ENCODE measurements at places on chromosomes 1 and 21.

- peak; percentile 98 for DNase-seq
Measured at GRCh38 chr1:65812065-65812464, 19.4 kb downstream of the PDE4B start.

DNA sequence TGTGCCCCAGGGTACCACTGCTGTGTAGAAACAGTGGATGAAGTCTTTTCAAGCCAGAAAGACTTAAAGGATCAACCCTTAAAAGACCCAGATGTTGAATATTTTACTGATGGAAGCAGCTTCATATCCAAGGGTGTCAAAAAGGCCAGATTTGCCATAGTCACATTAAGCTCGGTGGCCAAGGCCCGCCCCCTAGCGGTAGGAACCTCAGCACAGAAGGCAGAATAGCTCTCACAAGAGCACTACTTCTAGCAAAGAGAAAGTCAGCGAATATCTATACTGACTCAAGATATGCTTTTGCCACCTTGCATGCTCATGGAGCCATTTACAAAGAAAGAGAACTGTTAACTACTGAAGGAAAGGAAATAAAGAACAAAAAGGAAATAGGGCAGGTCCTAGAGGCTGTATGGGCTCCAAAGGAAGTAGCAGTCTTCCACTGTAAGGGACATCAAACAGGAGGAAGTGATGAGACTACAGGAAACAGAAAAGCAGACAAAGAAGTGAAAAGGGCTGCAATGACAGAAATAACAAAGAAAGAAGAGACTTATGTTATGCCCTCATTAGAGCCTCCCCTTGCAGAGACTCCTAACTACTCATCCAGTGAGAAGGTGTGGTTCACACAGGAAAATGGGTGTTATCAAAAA lies 90.5 kb downstream of the LIPI start:
- DNase-seq = peak; percentile 58

- DNase-seq = no peak
Measured at GRCh38 chr1:165539306-165539705, 4.5 kb upstream of the LRRC52 start.

DNA sequence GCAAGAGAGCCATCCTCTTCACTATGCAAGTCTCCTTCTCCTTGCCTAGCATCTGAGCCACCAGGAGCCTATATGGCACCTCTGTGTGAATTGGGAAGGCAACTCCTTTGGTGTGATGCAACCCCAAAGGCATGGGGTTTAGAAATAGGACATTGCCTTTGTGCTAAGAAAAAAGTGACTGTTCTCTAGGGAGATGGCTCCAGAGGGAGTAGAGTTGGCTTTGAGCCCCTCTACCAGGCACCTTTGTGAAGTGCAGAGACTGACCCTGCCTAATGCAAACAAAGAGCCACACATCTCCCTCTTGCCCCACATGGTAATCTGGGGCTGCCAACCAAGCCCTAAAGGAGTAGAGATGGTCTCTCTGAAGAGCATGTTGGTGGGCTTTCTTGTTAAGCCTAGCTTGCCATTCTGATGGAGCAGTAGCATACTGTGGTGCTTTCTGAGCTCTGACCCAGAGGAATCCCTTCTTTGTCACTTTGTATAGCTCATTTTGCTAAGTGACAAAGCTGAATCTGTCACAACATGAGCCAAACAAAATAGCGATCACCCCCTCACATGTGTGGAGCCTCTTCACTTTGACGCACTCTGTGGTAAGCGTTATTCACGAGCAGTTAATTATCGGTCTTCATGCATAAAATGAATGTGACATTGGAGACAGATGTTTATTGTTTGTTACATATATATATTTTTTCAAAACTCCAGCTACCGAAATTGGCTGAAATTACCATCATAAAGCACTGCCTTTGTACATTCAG lies 74.4 kb downstream of the RWDD3 start:
- DNase-seq = no peak

- DNase-seq = no peak
Measured at GRCh38 chr1:236091933-236092318, 27.0 kb upstream of the NID1 start.

GRCh38 chr1:228801068-228801467 lies 65.8 kb downstream of the RHOU start:
- DNase-seq = no peak

DNA sequence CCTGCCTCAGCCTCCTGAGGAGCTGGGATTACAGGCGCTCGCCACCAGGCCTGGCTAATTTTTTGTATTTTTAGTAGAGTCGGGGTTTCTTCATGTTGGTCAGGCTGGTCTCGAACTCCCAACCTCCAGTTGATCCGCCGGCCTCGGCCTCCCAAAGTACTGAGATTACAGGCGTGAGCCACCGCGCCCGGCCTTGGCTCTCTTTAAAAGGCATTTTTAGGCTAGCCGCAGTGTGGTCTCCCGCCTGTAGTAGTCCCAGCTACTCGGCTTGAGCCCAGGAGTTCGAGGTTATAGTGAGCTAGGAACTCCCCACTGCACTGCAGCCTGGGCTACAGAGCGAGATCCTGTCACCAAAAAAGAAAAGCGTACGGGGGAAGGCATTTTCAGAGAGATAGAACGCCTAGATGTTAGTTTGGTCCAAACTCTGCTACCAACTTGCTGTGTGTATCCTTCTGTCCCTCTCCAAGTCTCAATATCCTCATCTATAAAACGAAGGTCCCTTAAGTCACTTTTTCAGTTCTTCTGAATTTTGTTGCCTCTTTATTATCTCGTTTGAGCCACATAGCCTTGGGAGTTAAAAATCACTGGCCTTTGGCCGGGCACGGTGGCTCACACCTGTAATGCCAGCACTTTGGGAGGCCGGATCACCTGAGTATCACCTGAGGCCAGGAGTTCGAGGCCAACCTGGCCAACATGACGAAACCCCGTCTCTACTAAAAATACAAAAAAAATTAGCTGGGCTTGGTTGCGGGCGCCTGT lies 734 bp downstream of the MED18 start:
- peak; percentile 35 for DNase-seq

DNA sequence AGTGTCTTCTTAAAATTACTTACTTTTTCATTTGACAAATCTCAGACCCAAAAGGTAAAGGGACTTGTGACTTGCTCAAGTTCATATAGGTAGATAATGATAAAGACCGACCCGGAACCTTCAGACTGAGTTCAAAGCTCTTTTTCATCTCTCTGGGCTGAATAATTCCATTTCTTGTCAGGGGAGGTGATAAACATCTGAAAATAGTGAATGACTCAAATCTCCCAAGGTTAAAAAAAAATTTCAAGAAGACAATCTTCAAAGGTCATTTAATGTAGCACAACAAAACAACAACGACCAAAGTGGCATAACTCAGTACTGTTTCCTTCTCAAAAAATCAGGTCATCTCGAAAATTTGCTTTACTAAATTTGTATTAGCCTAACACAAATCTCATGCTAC lies 20.6 kb downstream of the LUZP1 start:
- no peak for DNase-seq

DNA sequence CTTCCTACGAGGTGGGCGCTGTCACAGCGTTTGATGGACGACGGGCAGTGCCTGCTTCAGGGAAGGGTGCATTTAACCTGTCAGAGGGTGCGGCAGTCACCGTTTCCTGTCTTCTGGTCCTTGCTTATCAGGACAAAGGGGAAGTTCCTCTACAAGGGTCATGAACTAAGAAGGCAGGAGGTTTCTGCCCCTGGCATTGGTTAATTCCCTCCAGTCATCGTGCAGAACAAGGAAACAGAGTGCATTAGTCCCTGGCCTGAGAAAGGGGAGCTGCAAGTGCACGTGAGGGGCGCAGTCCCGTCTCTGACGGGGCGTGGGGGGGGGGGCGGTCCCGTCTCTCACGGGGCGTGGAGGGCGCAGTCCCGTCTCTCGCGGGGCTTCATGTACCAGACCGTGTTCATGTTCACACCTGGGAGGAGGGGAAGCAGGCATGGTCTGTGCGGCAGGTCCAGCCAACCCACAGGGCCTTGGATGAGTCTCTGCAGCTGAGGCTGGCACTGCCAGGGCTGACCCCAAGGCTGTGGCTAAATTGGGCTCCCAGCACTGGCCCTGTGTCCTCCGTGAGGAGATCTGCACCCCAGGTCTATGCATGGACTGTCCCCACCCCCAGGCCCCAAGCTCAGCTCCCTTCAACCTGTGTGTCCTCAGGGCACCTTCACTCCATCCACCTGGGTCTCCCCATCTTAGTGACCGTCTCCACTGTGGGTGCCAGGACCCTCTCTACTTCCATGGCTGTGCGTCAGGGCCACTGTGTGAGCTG lies 89.2 kb upstream of the COL6A1 start:
- DNase-seq = no peak

GRCh38 chr1:245124241-245124640 lies 30.5 kb upstream of the KIF26B start:
- no peak for DNase-seq

DNA sequence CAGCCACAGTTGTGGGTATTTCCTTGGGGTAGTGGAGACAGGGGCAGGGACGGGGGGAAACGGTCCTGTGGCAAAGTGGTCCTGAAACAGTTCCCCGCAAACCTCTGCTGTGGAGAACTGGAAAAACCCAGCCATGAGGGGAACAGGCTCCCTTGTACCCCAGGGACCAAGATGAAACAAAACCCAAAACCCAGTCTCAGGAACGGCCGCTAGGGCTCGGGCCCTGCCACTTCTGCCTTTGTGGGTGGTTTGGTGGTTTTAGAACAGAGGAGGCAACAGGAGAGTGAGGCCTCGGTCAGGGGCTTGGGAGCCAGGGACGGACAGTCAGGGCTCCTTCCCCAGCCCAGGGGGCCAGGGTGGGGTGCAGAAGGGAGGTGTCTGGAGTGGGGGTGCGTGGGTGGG lies 24.8 kb upstream of the EDN2 start:
- DNase-seq = no peak

- DNase-seq = no peak
Measured at GRCh38 chr1:233295975-233296322, 424 bp upstream of the PCNX2 start.

GRCh38 chr1:8706995-8707396 lies 110.4 kb downstream of the RERE start:
- no peak for DNase-seq

- no peak for DNase-seq
Measured at GRCh38 chr1:1783320-1783719, 5.0 kb upstream of the NADK start.

GRCh38 chr1:40861224-40862003 lies 749 bp downstream of the CITED4 start:
- no peak for DNase-seq

DNA sequence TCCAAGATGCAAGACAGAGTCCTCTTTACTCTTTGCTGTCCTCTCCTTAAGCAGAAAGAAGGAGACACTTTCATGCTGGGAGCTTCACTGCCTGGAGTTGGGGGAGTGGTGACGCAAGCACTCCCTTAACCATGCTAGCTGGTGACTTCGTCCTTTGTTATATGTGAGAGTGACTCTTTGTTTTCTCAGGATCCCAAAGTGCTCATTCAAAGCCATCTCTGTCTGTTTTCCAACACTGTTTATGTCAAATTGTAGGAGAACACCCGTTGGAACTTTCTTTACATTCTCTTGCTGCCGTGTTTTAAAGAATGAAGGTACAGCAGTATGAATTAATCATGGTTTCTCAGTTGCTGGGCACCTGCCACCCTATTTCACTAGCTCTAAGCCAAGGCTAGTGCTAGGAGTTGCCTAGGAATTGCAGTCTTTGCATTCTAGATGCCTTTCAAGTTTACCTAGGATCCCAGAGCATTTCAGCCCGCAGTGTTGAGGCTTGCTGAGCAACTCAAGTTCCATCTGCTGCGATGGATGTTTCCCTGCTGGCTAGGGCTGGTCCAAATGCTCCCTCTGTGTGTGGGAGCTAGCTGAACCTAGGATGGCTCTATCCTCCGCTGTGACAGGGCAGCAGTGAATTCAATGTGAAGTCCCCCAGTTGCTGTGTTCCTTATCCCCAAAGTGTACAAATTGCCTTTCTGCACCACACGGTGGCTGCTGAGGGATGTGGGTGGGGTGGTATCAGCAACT lies 82.6 kb upstream of the GPR52 start:
- DNase-seq = peak; percentile 3

- DNase-seq = no peak
Measured at GRCh38 chr1:185105121-185105520, 51.6 kb downstream of the TRMT1L start.

DNA sequence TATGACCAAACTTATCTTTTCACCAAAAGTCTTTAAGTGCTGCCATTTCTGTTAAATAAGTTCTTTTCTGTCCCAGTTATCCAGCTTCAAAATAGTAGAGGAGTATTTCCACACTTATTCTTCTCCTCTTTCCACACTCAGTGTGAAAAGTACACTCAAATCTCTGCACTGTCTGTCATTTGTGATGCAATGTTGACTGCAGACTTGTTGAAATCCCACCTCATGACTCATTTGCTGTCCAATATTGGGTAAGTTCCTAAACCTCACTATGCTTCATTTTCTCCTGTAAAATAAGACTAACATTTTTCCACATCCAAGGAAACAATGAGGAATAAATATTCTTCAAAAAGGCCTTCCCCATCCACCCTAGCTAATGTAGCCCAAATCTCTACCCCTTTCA lies 17.5 kb downstream of the LRRIQ3 start:
- DNase-seq = no peak

- DNase-seq = peak; percentile 73
Measured at GRCh38 chr1:45543581-45544417, 6.8 kb upstream of the AKR1A1 start.

GRCh38 chr1:23936481-23937176 lies 23.0 kb upstream of the PNRC2 start:
- no peak for DNase-seq

DNA sequence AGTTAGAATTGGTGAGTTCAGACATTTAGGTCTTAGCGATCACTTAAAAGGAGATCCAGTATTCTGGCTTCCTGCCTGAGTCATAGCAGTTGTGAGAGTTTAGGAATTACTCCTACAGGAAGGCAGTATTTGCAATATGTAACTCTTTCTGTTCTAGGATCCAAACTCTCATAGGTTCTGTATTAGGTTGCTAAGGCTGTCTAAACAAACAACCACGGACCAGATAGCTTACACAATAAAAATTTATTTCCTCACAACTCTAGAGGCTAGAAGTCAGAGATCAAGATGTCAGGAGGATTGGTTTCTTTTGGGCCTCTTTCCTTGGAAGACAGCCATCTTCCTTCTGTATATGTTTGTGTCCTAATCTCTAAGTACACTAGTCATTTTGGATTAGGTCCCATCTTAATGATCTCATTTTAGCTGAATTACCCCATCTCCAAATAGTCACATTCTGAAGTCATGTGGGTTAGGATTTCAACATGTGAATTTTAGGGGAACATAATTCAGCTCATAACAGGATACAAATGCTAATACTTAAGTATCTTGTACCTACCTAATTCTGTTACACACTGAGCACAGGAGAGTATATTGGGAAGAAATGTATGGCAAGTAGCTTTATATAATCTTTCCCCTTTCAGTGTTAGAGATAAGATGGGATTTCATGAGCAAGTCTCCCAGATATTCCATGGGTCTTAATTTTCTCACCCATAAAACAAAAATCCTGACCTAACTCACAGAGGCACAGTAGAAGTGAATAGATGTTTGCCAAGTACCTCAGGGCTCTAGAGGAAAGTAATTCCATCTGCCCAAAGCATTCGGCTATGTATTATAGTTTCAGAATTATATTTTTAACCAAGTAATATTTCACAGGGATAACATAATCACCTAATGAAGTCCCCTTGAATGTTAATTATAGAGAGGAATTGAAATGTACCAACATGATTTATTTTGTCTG lies 144.4 kb downstream of the PTBP2 start:
- DNase-seq = no peak

- DNase-seq = no peak
Measured at GRCh38 chr1:116988908-116989307, 12.7 kb upstream of the CD101 start.

Data from MM.1S (cell line).